ENCODE measurements at places on chromosomes 11 and 22.

GRCh38 chr11:30381879-30382278 is 59.0 kb downstream of the ARL14EP start:
- no peak for DNase-seq

GRCh38 chr11:17801166-17801565 is 66.6 kb downstream of the KCNC1 start:
- no peak for DNase-seq

DNA sequence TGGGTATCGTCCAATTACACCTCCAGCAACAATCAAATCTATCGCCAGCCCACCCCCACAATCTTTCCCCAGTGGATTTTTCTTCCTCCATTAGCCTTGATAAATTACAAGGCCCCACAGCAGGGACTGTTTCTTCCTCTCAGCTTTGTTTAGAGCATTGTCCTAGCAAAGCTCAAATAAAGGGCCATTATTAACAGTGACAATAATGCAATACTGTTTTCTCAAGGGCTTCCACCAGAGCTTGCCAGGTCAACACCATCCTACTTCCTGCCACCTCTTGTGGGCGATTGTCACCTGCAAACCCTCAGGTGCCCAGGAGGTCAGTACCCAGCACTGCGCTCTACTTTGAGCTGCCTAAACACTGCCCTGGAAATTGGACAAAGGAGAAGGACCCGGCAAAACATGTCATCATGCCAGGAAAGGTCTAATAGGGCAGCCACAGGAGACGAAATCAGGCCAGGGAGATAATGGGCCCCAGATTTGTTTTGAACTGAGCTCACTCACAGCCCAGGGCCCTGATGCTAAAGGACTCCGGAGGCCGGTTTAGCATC is 95.2 kb downstream of the ABTB2 start:
- DNase-seq = no peak

DNA sequence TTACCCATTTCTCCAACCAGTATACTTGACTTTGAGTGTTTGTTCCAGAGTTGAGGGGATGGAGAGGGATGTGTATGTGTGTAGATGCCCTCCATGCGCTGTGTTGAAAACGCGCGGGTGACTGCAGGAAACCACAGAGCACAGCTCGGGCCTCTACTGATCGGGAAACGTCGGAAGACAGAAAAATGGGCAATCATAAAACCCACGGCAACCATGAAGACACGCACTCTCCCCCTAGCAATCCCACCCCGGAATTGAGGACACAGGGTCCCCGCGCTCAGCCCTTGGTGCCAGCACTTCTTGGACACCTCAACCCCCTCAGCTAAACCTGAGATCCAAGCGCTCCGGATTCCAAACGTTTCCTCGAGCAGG is 251 bp upstream of the UQCC3 start:
- no peak for DNase-seq

DNA sequence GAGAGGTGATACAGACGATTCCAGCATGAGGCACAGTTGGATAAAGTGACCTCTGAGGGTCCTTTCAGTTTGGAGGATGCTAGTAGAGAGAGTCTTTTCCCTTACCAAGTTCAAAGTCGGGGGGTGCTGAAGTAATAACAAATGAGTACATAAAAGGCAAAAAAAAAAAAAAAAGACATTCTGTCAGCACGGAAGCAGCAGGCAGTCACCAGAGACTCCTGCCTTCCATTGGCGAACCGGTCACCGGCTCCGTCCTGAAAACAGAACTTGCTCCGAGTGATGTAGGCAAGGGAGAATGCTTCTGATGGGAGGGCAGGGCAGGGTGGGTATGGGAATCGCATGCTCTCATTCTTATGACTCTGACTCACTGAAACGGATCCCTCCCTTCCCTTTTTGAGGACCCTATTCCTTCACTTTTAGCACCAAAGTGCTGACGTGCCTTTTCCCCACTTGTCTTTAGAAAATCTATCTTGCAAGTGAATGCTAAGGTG is 65.9 kb downstream of the PRR5L start:
- DNase-seq = no peak

DNA sequence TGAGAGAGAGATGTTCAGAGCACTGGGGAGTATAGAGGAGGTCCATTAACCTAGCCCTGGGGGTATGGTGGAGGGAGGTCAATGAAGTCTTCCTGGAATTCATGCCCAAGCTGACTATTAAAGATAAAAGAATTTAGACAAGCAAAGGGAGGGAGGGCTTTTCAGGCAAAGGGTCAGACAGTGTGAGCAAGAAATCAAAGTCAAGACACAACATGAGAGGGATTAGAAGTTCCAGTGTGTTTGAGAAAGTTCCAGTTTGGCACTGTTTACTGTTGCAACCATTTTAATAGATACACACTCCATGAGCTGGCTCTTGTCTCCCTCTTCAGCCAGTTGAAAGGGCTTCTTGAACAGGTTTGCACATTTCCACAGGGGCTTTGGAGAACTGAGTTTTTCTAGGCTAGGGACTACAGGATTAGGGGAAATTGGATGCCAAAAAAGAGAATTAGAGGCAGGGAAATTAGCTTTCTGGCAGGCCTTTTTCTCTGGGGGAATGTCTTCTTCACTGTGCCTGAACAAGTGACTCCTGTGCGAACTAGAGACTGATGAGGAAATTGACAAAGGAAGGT is 14.7 kb upstream of the NNMT start:
- no peak for DNase-seq
